ENCODE measurements at places on chromosomes 11 and 22.
A peak's percentile ranks its signal among the peaks of the same experiment; 100 is the strongest.

DNA sequence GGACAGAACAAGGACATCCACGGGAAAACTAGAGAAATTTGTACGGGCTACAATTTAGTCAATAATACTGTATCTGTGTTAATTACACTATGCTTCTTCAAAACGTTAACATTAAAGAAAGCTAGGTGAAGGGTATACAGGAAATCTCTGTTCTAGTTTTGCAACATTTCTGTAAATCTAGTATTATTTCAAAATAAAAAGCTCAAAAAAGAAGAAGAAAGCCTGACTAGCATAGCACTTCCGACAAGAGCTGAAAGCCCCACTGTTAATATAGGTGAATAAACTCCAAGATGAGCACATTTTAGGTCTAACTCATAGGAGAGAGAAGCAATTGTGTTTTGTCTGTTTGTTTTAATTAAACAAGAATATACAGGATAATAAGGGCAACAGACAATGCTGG is 299.7 kb downstream of the TTC28 start:
- DNase-seq, result no peak

DNA sequence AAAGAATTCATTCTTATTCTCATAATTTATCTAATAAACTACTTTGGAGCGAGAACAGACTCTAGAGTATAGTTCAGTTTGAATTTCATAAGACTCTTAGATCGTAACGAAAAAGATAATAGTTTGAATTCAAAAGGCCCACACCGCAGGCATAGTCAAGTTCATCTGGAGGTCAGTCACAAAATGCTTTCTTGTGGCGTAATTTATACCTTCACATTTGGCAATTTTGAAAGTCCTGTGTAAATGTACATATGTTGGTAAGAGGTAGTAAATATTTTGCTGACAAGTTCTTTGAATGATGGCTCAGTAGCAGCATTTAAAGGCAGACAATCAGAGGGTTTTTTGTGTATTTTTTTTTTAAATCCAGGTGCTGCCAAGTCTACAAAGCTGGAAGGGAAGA is 88.1 kb downstream of the TEAD1 start:
- DNase-seq, result no peak

- no peak for DNase-seq
Observed at GRCh38 chr11:59182457-59183151, 10.7 kb downstream of the DTX4 start.

GRCh38 chr11:74025467-74026166 is 16.7 kb upstream of the UCP3 start:
- no peak for DNase-seq

- DNase-seq, result no peak
Observed at GRCh38 chr11:44575288-44575672, 9.8 kb downstream of the CD82 start.

DNA sequence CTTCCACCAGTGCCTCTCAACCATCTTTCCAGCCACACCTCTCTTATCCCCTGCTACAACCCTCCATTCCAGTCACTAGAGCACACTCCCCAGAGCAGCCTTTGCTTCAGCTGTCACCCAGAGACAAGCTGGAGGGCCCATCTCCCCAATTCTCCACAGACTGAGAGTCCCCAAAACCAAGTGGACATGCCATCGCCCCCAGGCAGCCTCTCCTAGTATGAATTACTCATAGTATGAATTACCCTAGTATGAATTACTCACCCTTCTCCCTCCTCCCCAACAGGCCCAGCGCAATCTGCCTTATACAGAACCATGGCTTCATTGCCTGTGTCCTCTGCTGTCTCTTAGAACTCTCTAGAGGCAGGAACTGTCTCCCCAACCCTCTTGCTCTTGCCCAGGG is 24.8 kb downstream of the MYH9 start:
- DNase-seq, result no peak

DNA sequence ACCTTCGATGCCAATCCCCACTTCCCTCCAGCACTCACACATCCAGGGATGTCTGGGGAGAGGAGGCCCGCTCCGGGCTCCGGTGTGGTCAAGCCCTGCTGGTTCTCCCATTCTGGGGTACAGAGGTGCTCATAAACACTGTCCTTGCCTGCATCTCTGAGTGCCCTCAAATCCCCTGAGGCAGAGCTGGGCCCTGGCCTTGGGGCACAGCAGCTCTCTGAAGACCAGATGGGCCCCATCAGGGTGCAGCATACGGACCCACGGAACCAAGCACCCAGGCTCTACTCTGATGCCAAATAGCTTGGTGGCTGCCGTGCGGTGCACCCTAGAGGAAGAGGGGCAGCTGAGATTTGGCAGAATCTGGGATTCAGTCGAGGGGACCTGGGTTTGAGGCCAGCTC is 35.7 kb upstream of the NNMT start:
- DNase-seq, result no peak

GRCh38 chr11:65214212-65214845 is 32.6 kb downstream of the CAPN1 start:
- DNase-seq, result no peak

GRCh38 chr11:134046681-134047449 is 22.0 kb upstream of the JAM3 start:
- no peak for DNase-seq

DNA sequence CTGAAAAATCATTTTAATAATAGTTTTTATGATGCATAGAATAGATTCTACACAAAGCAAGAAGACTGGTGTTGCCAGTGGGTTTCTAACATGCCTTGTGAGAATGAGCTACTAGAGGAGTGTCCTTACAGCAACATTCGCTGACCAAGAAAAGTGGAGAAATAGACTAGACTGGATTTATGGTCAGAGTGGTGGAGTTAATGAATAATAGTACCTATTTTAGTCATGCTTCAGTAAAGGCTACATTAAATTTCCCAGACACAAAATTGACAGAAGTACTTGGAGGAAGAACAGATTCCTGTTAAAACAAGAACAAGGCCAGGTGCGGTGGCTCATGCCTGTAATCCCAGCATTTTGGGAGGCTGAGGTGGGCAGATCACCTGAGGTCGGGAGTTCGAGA is 539.2 kb downstream of the ETS1 start:
- no peak for DNase-seq

- peak; percentile 31 for DNase-seq
Observed at GRCh38 chr22:38176170-38176741, 5.4 kb downstream of the PLA2G6 start.

DNA sequence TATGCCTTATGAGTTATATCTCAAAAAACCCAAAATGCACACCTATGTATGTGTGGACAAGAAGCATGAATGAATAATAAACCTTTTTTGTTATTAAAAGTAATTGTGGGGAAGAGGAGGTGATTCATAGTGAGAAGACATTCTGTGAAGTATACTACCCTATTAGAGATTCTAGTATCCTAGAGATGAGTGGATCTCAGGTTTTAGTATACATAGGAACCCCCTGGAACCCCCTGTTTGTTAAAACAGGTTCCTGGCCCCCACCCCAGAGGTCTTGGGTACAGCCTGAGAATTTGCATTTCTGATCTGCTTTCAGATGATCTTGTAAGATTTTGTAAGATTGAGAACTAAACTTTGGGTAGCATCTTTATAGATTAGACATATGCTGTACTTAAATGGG is 17.5 kb downstream of the NUCB2 start:
- DNase-seq, result no peak

DNA sequence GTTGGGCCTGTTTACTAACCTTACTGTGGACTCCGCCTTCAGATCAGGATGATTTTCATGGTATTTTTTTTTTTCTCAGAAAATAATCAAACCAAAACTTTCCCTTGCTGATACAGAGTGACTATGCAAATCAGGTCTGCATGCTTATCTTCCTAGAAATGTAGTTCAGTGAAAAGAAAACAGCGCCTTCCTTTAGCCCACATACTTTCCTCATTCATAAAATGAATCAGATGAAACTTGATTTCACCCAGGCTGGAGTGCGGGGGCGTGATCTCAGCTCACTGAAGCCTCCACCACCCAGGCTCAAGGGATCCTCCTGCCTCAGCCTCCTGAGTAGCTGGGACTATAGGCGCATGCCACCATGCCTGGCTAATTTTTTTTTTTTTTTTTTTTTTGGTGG is 26.0 kb downstream of the ZNRF3 start:
- DNase-seq, result no peak

DNA sequence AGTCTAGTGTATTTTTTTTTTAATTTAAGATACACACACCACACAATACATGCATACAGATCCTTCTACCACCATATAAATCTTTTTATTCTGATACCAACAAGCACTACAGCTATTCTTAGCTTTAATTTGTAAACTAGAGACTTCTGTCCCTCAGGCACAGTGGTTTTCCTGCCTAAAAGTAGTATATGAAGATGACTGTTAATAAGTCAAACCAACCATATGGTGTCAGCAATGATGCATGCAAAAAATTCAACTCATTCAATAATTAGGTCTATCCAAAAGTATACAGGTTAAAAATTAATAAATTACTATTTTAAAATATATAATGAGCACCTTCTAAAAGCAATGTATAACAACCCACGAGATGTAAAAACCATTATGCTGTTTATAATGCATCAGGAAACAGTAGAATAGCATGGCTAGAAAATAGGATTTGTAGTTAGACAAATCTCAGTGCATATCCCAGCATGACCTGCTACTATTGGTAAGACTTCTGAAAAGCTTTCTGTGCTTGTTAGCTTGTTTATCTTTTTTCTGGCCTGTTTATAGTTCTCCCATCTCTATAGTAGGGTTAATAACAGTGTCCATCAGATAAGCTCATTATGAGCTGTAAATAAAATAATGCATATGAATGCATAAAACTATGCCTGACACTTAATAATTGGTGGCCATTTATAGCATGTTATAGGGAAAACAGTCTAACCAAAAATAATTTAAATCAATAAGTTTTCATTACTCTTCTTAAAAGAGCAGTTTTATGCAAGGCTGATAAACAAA is 10.2 kb downstream of the RAB38 start:
- DNase-seq, result no peak

- no peak for DNase-seq
Observed at GRCh38 chr11:27381238-27381666, 18.2 kb upstream of the CCDC34 start.

GRCh38 chr11:67606093-67606491 is 644 bp upstream of the NDUFV1 start:
- no peak for DNase-seq

DNA sequence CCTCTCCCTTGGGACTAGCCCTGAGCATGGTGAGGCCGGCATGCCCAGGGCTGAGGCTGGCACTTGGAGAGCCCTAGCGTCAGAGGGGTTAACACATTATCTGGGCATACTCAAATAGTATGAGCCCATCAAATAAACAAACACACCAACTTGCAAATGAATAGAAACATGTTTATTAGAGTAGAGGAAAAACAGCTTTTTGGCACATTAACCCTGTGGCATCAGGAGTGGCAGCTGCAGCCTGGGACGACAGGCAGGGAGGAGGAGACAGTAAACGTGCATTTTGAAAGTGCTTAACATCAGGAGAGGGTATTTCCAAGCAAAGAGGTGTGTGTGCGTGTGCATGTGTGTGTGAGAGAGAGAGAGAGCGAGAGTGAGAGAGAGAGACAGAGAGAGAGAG is 684.9 kb downstream of the NTM start:
- no peak for DNase-seq

GRCh38 chr11:129743112-129743815 is 72.4 kb upstream of the TMEM45B start:
- no peak for DNase-seq

GRCh38 chr11:63783925-63784592 is 15.5 kb upstream of the ZFTA start:
- DNase-seq, result no peak

- DNase-seq, result no peak
Observed at GRCh38 chr22:19859861-19860510, 5.3 kb upstream of the GNB1L start.

- no peak for DNase-seq
Observed at GRCh38 chr11:123475469-123475868, 45.4 kb downstream of the GRAMD1B start.

GRCh38 chr11:128339792-128340191 is 247.6 kb downstream of the ETS1 start:
- DNase-seq, result no peak

DNA sequence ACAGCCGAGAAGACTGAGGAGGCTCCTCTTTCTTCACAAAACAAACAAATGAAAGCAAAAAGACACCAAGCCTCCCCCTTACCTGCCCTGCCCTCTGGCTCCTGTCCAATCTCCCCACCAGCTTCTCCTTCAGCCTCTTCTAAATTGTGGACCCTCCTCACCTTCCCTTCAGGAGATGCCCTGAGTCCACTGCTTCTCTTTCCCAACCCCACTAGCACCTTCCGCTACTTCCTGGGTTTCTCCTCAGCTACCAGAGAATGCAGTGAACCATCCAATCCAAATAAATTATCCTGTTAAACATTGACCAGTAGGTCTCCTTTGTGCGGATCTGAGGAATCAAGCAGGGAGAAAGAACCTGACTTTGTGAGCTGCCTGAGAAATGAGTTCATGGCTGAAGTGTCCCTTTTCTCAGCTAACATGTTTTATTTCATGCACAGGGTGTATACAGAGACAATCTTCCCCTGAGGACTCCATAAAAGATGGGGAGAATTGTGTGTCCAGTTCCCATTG is 63.2 kb upstream of the VPREB1 start:
- no peak for DNase-seq

DNA sequence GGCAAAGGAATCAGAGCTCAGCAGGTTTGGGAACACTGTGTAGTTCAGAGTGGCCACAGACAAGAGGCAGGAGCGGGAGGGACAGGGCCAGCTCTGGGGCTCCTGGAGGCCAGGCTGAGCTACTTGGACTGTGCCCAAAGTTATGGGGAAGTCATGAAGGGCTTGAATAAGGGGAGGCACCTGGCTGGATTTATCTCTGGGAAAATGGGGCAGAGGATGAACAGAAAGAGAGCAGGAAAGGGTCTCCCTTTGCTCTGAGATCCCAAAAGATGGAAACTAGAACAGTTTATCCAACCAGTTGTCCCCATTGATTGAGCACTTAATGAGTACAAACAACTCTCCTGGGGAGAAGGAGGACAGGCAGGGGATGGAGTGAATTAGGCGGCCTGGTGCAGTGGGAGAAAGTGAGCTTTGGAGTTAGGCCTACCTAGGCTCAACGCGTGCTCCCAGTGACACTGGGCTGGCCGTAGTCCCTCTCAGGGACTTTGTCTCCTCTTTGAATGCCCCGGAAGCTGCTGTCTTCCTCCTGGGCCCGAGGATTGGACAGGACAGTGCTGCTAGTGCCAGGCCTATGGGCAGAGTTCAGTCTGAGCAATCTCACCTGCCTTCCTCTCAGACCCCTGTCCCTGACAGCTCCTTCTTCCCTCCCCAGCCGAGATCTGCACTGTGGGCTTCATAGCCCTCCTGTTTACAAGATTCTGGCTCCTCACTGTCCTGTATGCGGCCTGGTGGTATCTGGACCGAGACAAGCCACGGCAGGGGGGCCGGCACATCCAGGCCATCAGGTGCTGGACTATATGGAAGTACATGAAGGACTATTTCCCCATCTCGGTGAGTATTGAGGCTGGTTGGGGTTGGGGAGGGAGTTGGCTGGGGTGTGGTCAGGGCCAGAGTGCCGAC is 2.0 kb downstream of the MOGAT2 start:
- DNase-seq, result no peak

- no peak for DNase-seq
Observed at GRCh38 chr11:31910950-31911576, 99.9 kb upstream of the PAX6 start.

GRCh38 chr11:87634331-87634730 is 540.9 kb downstream of the RAB38 start:
- no peak for DNase-seq

All from activated gamma-delta T cell (primary cell).